Activated CD8-positive, alpha-beta T cell treated with anti-CD3 and anti-CD28 coated beads for 36 hours (primary cell): ENCODE measurements at places on chromosomes 4 and X. TPM values are rescaled to one million over a fixed set of nuclear protein-coding genes. Genes with fewer than 3 reads are reported as not detected.

NPY1R gene
- not detected for total RNA-seq

CASK gene
- total RNA-seq, result 20.2 TPM

- H3K4me3 ChIP-seq, result no peak overlapping the region
- H3K27me3 ChIP-seq, result peaks cover 21% of the 10 kb centered on the region
- H3K36me3 ChIP-seq, result no peaks in the 10 kb centered on the region
- no peak overlapping the region for H3K27ac ChIP-seq
Measured at GRCh38 chr4:9812501-9813340, 31.3 kb downstream of the DRD5 start.

GRCh38 chr4:106269711-106270110 lies 46.3 kb downstream of the TBCK start:
- H3K27ac ChIP-seq, result no peak overlapping the region
- no peak overlapping the region for H3K4me3 ChIP-seq
- no peak for DNase-seq
